ENCODE measurements at places on chromosomes 13 and 19.
A peak's percentile ranks its signal among the peaks of the same experiment; 100 is the strongest.

DNA sequence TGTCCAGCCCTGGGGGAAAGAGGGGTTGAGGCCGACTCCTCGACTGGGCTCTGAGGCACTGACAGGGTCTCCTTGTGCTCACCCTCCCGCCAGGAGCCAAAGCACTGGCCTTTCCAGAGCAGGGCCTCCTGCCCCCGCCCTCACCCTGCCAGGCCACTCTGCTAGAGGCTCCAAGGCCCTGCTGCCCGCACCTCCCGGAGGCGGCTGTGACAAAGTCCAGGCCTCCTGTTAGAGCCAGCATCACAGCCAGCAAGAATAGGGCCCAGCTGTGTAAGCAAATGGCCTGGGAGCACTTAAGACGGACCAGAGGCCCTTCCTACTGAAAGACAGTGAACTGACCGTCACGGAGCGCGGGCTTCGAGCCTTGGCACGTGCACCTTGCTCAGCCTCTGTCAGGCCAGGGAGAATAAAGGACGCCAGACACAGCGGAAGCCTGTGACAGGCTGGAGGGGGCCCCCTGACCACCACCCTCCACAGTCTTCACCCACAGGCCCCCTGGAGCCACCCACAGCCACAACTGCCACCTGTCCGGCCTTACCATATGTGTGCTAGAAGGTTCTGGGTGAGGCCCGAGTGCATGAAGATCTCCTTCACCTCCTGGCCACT, 50.9 kb downstream of the EPS15L1 start:
- DNase-seq, result no peak

GRCh38 chr13:51814825-51815650, 11.1 kb upstream of the DHRS12 start:
- DNase-seq, result peak; percentile 71

DNA sequence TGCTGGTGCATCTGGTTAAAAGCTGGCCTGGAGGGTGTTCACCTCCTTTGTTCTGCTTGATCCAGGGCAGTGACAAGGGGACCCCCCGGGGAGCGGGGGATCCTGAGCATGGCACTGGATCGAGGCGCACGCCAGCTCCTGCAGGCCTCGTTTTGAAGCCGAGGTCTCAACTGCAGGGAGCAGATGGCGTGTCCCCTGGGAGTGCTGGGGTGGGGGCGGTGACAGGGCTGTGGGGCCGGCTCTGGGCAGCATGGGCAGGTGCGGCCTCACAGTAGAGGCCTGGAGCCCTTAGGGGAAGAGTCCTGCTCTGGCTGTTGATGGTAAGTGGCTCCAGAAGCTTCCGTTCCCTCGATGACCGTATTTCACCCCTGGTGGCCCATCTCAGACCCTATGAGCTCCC, 51.8 kb downstream of the CRTC1 start:
- DNase-seq, result no peak

- no peak for DNase-seq
Observed at GRCh38 chr13:103965506-103966243, 899.5 kb upstream of the SLC10A2 start.
